ENCODE measurements at places on chromosomes 3 and 15.

DNA sequence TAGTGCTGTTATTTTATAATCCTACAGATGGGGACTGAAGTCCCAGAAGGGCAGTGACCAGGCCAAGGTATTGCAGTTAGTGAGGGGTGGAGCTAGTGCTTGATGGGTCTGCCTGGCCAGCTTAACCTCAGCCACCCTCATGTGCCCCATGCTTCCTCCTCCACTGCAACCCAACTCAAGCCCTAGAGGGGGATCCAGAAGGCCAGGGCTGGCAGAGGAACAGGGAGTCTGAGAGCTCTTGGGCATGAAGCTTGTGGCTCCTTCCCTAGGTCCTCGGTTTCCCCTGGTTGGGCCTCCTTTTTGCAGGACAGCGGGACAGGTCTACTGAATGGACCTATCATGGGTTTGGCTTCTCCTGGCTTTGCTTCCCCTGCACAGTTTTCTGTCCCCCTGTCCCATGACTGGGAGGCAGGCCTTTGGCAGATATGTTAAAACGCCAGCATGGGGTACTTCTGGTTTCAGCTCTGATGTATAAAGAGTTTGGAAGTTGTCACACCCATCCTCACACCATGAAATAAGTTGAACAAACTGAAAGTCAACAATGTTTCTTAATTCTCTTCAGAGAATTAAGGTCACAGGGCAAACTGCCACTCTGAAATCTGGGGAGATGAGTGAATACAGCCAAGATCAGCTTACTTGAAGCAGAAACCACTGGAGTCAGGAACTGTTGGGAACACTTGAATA, 103.3 kb downstream of the SMAD6 start:
- no peak for DNase-seq

DNA sequence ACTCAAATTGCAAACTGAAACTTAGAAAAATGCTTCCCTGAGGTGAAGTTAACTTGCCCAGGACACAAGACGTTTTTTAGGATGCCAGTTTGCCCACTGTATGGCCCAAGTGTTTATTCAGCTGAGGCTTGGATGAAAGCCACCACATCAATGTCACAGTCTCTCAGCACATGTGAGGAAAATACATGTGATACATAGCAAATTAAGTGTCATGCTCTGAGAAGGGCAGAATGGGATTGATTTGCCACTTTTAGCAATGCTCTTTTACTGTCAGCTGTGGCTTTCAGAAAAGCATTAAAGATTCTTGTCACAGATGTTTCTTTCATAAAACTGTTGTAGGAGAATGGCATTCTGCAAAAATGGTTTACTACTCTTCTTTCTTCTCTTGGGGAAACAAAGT, 165.5 kb downstream of the ZIC1 start:
- DNase-seq: no peak

DNA sequence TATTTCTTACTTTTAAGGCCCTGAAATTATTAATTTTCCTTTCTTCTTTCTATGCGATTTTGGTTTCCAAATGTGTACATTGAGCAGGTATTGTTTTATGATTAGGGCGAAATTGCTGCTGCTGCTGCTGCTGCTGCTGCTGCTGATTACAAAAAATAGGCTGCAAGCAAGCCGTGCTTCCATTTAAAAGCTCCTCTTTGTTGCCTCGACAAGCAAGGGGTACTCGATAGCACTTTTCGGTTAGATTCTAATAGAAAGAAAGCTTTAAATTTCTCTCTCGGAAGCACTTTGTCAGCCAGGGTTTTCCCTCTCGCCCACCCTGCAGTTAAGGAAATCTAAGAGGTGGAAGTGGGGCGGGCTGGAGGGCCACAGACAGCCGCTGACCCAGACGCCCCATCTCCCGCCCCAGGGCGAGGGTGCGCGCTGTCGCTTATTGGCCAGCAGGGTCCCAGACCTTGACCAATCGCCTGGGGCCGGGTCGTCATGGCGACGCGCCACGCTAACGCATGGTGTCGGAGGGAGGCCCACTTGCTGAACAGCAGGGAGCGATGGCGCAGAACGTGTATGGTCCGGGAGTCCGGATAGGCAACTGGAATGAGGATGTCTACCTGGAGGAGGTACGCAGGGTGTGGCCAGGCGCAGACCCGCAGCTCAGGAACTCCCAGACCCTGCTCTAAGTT, at the start of gene CFAP161:
TSS of gene CFAP161 (plus strand) at position 489 of the 680 bp plus-strand sequence. CDS start at position 549, 60 bp downstream.
- DNase-seq: no peak

DNA sequence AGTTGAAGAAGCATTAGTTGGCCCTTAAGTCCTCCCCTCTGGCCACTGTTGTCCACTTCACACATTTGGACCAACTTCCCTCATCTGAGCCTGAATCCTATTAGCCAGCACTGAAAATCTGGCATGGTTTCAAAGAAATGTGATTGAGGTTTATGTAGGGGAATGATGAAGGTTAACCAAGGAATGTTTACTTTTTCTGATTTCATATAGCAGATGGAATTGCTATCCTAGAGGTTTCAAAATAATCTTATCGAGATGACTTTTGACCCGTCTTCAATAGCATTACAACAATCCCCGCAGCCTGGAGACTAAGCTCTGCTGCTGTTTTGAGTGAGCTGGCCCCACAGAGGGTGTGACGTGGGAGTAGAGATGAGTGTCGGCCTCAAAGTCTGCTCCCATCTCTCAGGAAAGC, 200.8 kb upstream of the IL12A start:
- DNase-seq: no peak

GRCh38 chr3:159252274-159252673, 450.4 kb downstream of the MFSD1 start:
- no peak for DNase-seq

GRCh38 chr3:26018889-26019288, 229.0 kb downstream of the OXSM start:
- no peak for DNase-seq

DNA sequence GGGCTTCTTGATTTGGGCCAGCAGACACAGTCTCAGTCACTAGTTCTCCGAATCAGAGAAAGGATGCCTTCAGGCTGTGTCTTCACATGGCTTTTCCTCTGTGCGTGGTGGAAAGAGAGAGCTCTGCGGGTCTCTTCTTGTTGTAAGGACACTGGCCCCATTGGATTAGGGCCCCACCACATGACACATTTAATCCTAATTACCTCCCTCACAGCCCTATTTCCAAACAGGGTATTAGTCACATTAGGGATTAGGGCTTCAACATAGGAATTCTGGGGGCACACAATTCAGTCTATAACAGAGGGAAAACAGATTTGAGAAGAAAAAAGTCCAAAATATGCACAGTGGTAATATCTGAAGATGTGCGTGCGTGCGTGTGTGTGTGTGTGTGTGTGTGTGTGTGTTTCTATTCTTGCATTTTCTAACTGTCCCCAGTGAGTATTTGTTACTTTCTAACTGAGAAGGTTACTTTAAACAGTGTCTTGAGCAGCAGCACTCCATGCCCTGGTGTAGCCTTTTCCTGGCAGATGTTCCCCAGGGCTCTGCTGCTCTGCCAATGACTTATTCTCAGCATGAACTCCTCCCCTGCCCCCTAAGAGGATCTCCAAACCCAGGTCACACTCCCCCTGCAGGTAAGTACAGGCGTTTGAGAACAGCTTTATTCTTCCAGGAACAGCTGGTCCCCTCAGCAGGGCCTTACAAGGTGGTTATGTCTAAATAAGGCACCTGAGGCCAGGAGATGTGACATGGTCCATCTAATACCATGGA, 72.9 kb downstream of the RPL39L start:
- DNase-seq: no peak

GRCh38 chr3:127108796-127109195, 84.1 kb upstream of the PRR23E start:
- no peak for DNase-seq

DNA sequence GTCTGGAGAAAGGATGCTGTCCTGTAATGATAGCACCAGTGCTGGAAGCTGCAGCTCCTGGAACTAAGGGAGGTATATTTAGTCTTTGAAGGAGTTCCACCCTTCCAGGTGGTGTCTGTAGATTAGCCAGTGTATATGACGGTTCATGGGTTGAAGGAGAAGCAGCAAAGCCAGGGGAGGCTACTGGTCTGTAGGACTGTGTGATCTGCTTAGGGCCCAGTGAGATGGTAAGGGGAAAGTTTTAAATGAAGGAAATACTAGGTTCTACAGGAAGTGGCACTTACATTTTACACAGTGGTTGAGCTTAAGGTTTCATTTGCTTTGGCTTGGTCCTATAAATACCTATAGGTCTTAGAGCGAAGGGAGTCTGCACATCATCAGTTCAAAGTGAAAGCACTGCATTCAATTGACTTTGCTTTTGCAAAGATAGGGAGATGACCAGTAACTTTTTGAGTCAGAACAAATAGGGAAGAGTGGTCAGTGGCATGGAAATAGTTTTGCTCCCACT, 5.6 kb downstream of the SLC25A38 start:
- DNase-seq: no peak

DNA sequence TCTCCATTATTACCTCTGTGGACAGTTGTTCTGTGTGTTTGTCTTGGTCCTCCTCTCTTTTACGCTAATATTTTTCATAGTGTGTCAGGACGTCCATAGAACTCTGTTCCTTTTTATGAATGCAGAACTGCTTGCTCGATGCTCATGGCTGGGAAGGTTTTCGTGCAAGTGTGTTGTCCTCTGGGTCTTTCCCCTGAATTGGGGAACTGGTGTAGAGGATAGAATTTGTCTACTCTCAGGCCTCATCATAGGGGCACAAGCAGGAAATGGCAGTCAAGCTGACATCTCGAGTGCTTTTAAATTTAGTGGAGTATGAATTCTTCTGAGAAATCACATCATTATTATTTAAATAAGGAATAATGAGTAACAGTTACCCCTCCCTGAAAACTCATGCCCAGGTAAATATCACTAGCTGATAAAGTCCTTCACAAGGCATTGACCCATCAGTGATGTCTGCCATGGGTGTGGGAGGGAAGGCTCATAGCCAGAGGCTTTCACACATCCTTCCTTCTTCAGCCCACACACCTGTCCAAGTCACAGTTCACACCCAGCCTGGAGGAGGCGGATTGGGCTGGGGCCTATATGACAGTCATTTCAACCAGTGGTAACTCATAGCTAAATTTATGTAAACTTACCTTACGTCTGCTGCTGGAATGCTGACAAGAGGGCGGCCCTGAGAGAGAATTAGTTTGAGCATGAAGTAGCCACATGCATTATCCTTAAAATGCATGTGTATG, 226.1 kb downstream of the PLCL2 start:
- no peak for DNase-seq

Measured in T-helper 9 cell (primary cell).